ENCODE measurements at places on chromosomes 2 and 18.

DNA sequence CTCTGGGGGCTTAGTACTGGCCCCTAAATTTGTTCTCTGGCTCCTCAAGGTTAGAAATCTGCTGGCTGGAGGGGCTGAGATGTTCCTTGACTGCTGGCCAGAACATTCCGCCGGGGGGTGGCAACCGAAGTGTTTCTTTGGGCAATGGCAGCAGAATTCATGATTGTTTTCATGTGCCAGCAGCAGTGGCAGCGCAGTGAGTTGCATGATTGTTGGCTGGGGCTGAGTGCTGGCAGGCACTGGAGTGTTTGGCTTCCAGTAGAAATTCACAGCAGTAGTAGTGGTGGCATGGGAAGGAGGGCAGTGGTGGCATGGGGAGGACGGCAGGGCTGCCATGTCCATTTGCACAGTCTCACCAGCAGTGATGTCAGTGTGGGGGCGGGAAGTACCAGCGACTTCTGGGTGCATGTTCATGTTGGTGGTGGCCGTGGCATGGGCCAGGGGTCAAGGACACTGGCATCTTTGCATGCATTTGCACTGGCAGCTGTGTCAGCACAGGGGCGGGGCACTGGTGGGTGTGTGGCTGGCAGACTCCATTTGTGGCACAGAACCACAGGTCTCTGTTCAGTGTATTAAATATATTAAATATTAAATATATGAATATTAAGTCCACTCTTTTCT is 130.6 kb upstream of the CDH7 start:
- DNase-seq, result no peak

- no peak for DNase-seq
Observed at GRCh38 chr2:123578016-123578415, 447.1 kb upstream of the CNTNAP5 start.

DNA sequence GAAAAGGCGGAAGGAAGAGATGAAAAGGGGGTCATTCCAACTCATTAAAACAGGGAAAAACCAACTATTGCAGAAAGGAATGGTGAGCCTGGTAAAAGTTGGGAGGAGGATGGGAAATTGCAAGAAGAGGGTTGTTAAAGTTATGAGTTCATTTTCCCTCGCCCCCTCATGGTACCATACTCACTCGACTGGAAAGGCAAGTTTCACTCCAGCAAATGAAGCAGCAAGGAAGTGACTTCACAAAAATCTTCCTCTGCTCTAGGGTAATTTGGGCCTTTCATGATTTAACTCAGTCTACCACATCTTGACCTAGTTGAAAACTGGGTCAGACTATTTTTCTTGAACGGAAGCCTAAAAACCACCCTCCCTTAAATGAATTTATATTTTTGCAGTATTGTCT is 22.8 kb upstream of the DAW1 start:
- DNase-seq, result no peak

- no peak for DNase-seq
Observed at GRCh38 chr2:101361522-101361921, 25.8 kb downstream of the CREG2 start.

All from muscle of arm (tissue), 14 donors.